ENCODE measurements at places on chromosomes 5 and 9.

DNA sequence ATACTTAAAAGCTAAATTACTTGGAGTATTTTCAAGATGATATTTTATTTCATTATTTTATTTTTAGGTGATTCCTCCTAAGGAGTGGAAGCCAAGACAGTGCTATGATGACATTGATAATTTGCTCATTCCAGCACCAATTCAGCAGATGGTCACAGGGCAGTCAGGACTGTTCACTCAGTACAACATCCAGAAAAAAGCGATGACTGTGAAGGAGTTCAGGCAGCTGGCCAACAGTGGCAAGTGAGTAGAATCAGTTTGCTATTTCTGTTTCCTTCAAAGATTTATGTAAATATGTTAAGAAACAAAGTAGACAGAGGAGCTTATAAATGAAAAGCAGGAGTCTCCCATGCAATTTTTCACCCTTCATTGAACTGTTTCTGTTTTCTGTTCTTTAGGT, 47.8 kb downstream of the KDM4C start:
- DNase-seq, result no peak

DNA sequence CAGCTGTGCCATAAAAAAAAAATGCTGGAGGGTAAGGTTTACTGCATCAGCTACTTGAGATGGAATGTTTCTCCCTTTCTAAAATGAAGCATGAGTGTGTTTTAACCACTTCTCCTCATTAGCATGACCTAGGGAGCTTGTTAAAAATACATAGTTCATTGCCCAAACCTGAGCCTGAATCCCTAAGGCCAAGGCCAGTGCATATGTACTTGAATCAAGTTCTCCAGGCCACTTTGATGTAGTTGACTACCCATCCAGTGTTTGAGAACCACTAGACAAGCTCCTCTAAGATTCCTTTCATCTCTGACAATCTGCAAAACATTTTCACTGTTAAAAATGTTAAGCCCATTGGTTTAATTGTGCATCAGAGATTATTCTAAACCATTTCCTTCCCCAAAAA, 6.7 kb downstream of the TIMD4 start:
- no peak for DNase-seq

- no peak for DNase-seq
Observed at GRCh38 chr9:100088202-100088601, 10.6 kb downstream of the ERP44 start.

DNA sequence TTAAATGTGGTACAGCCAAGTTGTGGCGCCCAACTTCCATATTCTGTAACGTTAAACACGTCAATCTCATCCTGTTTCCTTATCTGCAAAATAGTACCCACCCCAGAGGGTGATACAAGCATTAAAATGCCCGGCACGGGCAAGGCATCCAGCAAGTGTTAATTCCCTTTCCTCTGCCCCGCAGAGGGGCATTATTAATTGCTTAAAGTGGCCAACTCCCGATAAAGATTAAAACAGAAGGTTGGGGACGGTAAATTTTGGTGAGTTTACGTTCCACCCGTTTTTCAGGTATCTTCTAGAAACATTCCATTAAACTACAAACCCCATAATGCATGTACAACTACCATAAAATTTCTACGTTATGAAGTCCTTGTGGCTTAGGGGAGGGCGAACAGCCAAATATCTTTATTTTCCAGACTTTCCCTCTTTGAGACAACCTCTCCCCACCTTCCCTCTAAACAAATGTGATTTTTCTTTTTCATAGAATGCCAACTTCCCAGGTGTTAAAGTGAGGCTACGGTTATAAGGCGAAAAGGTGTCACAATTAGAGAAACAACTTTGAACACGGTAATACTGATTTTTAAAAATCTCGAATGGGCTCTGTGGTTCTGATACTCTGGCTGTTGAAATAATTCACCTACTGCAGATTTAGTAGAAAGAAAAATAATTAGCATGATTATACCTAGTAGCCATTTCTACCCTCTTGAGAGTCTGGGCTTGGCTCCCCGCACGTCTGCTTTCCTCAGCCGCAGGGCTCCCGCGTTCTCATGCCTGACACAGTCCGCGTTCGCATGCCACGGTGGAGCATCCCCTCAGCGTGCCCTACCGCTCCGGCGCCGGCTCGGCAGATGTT, 1.2 kb upstream of the GPBP1 start:
- DNase-seq, result no peak

DNA sequence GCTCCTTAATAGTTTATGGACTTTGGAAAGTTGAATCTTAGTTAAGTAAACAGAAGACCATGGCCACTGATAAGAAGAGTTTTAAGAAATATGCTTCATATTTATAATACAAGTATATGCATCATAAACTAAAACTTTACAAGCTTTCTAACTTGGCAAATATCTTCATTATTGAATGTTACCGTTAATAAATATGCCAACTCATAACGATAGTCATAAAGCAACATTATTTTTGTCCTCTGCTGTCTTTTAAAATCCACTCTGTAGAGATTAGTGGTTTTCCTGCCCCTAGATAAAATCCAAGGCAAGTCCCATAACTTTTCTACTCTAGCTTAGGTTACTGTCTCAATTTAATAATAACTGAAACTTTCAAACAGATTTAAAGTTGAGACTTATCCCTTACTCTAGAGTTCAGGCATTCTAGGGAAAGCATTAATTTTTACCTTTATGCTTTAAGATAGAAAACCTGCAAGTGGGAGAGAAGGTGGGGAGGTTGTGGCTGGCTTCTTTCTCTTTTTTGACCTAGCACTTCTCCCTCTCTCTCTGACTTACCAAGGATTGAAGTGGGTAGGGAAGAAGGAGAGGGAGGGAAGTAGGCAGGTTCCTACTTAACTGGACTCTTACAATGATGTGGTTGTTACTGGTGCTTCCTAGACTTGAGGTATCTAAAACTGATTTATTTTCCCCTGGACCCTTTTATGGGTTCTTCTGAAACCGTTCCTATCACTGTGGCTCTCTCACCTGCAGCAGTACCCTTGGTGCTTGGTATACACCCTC, 29.6 kb downstream of the RNF145 start:
- no peak for DNase-seq

DNA sequence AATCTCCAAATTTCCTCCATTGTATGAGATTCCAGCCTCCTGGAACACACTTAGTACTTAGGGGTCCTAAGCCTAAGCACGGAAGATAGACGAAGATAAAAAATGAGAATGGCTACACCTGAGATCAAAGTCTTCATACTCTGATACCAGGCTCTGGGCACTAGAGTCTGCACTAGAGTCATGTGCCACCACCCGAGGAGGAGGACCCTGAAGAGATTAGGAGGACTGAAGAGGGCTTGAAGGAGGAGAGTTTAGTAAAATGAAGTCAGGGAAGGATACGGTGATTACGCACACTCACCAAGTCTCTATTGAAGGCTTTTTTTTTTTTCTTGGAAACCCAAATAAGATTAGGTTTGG, 573 bp upstream of the SPATA24 start:
- DNase-seq, result no peak

DNA sequence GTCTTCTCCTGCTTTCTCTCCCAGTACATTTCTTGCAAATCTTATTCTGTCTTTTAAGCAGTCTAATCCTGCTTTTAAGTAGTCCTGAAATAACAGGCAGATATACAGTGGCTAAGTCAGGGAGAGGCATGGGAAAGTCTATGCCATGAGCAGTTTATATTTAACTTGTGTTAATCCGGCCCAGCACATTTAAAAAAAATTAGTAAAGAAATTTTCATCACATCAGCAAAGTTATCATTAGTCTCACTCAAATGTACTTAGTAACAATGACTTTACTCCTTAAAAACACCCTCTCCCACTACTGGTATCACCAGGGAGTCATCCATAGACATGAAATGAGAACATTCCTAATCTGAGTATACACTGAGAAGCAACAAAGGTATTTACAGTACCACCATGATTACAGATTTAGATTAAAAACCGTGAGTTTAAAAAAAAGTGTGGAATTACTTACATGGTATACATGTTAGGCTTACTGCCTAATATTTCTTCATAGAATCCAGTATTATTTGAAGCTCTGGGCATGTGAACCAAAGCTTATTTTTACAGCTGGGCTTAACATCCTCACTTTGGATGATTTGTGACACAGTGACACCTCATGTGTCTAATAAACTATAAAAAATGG, 75.9 kb upstream of the DAB2 start:
- DNase-seq, result no peak

DNA sequence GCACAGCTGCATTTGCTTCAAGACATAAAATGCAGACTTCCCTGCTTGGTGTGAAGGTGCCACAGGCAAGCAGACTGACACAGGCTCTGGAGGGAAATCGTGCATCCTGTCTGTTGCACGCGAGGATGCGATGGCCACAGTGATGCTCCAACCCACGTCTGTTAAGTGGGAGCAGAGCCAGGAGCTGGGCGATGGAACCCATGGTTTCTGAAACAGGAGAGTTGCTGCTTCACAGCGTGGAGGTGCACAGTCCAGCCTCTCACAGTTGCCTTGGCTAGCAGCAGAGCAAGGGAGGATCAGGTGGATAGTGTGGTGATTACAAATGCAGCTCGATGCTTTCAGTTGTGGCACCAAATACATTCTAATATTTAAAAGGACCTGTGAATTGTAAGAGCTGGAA, 108.8 kb downstream of the TENT4A start:
- no peak for DNase-seq

- no peak for DNase-seq
Observed at GRCh38 chr5:116340799-116341198, 233.8 kb downstream of the SEMA6A start.

GRCh38 chr5:175356428-175356827, 87.6 kb downstream of the DRD1 start:
- DNase-seq, result no peak

- no peak for DNase-seq
Observed at GRCh38 chr5:40879163-40879942, 29.9 kb upstream of the C7 start.

- no peak for DNase-seq
Observed at GRCh38 chr5:151522226-151522625, 68.9 kb downstream of the FAT2 start.

GRCh38 chr5:65171645-65172044, 310.1 kb downstream of the ADAMTS6 start:
- no peak for DNase-seq

DNA sequence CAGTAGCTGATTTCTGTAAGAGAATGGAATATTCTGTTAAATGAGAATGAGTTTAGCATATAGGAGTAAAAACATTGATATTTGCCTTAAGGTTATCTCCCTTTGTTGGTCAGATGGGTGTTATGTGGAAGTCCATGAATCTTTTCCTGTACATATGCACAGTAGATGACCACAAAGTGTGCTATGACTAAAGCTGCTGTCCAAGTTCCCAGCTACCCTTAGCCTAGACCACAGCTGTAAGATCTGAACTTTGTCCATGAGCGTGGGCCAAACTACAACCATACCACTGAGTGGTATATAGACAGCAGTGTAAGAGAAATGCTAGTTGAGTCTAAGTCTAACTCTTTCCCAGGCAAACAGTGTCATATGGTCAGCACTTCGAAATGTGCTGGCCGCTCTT, 48.8 kb downstream of the CD180 start:
- no peak for DNase-seq

- DNase-seq, result no peak
Observed at GRCh38 chr9:121545875-121546423, 46.3 kb upstream of the GGTA1 start.

- no peak for DNase-seq
Observed at GRCh38 chr5:24163091-24163490, 481.7 kb downstream of the CDH10 start.

DNA sequence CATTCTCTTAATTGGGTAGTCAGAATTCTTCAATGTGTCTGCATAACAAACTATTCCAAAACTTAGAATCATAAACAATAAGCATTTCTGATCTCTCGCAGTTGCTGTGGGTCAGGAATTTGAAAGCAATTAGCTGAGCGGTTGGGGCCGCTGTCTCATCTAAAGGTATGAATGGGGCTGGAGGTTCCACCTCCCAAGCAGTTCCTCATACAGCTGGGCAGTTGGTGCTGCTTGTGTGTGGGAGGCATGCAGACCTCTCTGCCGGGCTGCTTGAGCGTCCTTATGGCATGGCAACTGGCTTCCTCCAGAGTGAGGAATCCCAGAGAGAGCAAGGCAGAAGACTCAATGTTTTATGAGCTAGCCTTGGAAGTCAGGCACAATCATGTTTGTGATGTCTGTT, 30.2 kb upstream of the SEMA4D start:
- DNase-seq, result no peak

DNA sequence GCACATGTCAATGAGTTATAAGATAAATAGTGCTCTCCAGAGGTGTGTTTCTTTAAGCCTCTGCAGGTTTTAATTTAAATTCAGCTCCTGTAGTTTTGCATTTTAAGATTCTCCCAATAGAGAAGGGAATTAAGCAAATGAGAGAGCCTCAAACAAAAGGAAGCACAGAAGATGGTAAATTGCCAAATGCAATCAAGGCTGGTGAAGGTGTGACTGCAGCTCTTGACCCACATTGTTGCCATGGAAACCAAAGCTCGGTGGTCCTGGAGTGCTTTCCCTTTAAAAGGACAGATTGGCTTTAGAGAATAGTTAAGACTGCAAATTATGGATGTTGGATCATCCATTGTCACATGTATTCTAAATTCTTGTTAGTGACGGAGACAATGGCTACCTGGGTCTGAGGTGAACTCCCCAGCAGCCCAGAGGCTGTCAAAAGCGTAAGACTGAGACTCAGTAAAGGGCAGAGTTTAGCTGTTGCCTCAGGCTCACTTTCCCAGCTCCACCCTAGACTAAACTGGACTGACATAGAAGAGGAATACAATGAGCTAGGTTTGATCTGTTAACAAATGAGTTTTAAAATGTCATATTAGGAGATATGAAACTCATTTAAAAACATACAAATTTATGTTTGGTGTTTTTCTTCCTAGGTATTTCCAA, 12.3 kb downstream of the GAPT start:
- no peak for DNase-seq

DNA sequence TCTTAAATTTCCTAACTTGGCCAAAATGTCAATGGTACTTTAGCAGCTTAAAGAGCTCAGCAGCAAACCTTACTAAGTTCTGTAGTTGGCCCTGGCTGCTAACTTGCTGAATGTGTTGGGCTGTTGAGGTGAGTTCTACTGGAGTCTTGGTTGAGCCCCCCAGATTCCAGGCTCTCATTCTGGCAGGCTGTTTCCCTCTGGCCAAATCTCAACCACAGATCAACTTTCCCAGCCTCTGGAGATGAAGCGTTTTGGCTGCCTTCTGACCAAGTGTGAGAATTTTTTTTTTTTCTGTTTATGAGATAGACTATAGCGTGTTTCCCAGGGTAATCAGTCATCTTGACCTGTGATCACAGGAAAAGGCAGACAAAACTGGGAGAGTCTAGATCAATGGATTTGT, 343.7 kb downstream of the EBF1 start:
- DNase-seq, result no peak

DNA sequence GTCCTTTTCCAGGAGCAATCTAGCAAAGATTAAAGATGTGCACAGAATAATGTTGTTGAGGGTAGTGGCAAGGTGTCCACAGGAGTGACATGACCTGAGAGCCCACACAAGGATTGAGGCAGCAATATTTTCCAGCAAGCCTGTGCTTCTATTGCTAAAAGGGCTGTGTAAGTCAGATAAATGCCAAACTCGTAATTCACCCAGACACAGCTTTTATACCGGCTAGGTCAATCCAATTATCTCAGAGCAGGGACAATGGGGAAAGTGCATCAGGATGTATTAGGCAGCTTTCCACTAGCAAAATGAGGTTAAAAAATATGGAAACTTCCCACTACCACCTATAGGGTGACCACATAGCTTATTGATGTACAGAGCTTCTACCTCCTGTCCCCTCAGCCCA, 34.8 kb upstream of the RAB3C start:
- no peak for DNase-seq
